Neural crest cell (in vitro differentiated cells): ENCODE measurements at places on chromosomes 4 and X. TPM values are rescaled to one million over a fixed set of nuclear protein-coding genes. Genes with fewer than 3 reads are reported as not detected.

- no peak for DNase-seq
Observed at GRCh38 chr4:2449051-2449450, 19.9 kb upstream of the RNF4 start.

Gene TEX13D
- total RNA-seq: 1.9 and 2.1 TPM in 2 replicates

Gene OTC
- 0.14 TPM in 1 of 2 replicates, not detected in the other for total RNA-seq

DNA sequence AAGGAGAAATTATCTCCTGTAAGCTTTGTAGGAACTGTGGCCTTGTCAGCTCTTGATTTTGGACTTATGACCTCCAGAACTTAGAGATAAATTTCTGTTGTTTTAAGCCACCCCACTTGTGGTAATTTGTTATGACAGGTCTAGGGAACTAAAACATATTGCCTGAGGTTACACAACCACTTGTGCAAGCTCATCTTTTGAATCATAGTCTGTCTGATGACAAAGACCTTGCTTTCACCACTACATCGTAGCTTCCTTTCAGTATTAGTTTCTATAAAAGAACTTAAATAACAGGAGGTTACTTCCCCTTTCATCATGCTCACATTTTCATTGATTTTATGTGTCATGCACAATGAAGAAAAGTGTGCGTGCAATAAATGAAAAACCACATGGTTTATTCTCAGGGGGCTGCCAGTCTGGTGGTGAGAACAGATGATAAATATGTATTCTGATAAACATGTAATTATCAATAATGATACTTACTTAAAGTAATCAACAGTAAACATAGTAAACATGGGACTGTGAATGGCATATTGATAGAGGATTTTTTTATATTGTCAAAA, 690.0 kb upstream of the HS3ST1 start:
- DNase-seq: no peak

DNA sequence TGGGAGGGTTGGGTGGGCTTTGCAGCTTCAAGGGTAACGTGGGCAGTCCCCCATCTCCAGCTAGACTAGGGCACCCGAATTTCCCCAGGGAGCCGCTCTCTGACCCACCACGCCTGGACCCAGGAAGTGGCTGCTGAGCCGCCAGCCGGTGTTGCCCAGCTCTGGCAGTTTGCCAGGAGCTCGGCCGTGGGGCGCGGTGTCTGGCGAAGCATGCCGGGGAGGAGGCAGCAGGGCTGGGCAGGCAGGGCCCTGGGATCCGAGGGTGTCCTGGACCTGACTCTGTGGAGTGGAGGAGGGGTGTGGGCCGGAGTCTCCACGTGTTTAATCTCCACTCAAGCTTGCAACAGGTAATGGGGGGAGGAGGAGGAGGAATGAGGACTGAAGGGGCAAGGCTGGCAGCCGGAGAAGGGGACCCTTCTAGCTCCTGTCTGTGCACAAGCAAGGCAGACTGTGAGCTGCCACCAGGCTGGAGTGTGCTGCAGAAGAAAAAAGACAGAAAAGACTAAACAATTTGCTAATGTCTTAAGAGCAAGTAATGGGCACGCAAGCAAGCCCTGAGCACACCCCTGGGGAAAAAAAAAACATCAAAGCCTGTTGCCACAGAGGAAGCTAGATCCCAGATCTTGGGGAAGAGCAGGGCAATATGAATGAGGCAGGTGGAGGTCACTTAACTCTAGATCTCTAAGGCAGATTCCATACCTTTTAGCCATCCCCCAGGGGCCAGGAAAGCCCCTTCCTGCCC, 2.4 kb downstream of the LONRF3 start:
- DNase-seq: no peak

Gene XAGE1B
- total RNA-seq: not detected in 2 replicates

DNA sequence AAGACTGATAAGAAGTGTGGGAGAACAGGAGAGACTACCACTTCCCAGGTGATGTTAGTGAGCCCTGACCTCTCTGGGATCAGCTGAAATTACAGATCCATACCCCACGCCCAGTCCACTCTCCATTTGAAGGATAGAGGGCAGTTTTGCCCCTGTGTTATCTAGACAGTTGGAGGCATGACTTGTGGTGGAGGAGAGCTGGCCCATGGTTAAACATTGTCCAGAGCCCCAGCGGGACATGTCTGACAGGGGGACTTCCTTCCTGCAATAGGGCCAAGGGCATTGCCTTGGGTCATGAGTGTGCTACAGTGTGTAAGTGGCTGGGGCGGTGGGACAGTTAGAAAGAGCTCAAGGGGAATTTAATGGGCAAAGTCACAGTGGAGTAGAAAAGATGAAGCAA, 181.1 kb downstream of the MID1IP1 start:
- DNase-seq: no peak

Gene PCSK1N
- 9.3 and 12.7 TPM in 2 replicates for total RNA-seq

Gene C1QTNF7
- total RNA-seq: not detected in 2 replicates

DNA sequence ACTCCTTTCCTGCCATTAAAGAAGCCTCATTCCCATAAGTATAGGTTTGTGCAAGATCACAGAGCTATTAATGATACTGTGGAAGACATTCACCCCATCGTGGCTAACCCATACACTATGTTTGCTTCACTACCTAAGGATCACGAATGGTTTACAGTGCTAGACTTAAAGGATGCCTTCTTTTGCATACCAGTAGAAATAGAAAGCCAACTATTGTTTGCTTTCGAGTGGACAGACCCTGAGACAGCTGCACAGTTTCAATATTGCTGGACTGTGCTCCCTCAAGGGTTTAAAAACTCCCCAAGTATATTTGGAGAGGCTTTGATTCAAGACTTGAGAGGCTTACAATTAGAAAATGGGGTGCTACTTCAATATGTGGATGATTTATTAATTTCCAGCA, 16.0 kb upstream of the PAPSS1 start:
- DNase-seq: no peak

GRCh38 chrX:3713225-3713936, at the start of gene PRKX:
Gene PRKX, minus strand, starts transcription at chrX:3713649. Its CDS starts 396 bp downstream, at chrX:3713253.
- peak; percentile 57 for DNase-seq

Gene AFM
- total RNA-seq: not detected in 2 replicates

Gene XG
- not detected in 2 replicates for total RNA-seq

GRCh38 chr4:111770514-111770913, 374.7 kb upstream of the FAM241A start:
- no peak for DNase-seq

Gene IGSF1
- 3.8 and 3.9 TPM in 2 replicates for total RNA-seq

DNA sequence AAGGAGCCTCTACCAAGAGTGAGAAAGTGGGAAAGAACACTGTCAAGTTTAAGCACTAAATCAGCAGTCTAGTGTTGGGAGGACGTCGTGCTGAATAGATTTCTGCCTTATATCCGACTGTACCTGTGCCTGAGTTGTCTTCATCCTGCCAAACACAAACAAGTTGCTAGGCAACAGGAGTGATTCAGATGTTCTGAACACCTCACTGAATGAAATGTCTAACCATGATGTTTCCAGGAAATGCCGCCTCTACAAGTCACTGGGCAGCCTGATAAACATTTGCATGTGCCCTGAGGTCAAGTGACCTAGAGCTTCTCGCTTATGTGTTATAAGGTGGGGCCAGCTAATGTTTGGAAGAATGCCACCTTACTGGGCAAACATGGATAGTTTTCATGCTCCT, 37.9 kb downstream of the SGMS2 start:
- DNase-seq: no peak

Gene GLRA2
- total RNA-seq: 0.73 and 1.3 TPM in 2 replicates

DNA sequence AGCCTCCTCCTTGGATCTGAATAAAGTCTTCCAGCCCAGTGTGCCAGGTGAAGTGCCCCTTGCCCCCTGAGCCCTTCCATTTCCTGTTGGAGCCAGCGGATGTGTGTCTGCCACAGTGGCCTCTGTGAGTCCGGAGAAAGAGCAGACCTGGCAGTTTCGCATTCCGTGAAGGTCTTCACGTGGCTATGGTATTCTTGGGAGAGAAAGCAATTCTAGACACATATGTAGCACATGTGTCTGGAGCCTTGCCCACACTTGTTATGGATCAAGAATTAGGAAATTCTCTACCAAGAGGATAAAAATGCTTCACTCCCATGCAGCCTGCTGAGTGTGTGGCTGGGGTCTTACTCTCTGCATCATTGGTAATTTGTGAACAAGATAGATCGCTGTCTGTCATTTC, 130.9 kb downstream of the REPS2 start:
- DNase-seq: no peak

Gene PWWP3B
- 1.0 and 1.1 TPM in 2 replicates for total RNA-seq

Gene AP1S2
- 136 and 141 TPM in 2 replicates for total RNA-seq

Gene RAB41
- not detected in 2 replicates for total RNA-seq

Gene VEGFC
- total RNA-seq: 2.5 and 3.1 TPM in 2 replicates

DNA sequence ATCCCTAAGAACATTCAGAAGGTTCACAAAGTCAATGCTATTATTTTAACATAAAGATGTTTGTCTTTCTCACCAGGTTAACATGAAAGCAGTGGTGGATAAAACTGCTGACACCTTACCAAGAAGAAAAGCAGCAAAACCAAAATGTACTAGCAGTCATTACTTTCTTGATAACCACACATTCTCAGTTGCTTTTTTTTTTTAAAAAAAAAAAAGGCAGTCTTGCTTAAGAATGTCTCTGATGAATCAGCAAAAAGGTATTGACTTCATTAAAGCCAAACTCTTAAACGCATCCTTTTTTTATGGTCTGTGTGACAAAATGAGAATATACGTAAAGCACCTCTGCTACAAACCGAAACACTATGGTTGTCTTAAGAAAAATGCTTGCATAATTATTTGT, 31.9 kb downstream of the CDKL2 start:
- DNase-seq: no peak

- no peak for DNase-seq
Observed at GRCh38 chrX:145506214-145506613, 258.9 kb downstream of the SPANXN1 start.

Gene RTL5
- total RNA-seq: 21.7 and 23.0 TPM in 2 replicates

Gene TBX22
- 0.26 TPM in 1 of 2 replicates, not detected in the other for total RNA-seq

Gene APOOL
- 15.0 and 16.6 TPM in 2 replicates for total RNA-seq

DNA sequence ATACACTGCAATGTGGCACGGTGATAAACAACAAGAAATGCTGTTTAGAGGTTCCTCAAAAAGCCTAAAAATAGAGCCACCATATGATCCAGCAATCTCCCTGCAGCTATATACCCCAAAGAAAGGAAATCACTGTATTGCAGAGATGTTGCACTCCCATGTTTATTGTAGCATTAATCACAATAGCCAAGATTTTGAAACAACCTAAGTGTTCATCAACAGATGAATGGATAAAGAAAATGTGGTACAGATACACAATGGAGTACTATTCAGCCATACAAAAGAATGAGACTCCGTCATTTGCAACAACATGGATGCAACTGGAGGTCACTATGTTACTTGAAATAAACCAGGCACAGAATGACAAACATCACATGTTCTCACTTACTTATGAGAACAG, 365.8 kb upstream of the DIPK2B start:
- no peak for DNase-seq

- DNase-seq: no peak
Observed at GRCh38 chr4:66562276-66562806, 892.1 kb upstream of the EPHA5 start.

GRCh38 chrX:46375831-46376230, 169.4 kb downstream of the ZNF674 start:
- DNase-seq: no peak

DNA sequence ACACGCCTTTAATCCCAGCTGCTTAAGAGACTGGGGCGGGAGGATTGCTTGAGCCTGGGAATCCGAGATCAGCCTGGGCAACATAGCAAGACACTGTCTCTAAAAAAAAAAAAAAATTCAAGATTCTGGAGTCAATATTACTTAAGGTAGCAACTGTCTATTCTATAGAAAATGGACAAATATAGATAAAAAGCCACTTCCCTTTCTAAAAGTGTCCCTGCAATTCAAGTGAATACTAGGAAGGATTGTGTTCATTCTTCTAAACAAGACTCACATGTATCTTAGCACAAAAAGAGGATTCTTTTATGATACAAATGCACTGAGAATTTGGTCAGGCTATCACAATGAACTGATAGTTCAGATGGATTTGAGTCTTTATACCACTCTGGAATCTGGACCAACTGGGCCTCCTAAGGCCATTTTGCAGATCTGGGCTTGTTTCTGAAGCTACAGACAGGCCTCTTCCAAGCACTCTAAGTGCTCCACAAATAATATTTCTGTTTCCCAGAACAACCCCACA, 7.0 kb downstream of the PKD2 start:
- DNase-seq: no peak

GRCh38 chr4:46249516-46249915, 125.7 kb upstream of the GABRG1 start:
- no peak for DNase-seq

DNA sequence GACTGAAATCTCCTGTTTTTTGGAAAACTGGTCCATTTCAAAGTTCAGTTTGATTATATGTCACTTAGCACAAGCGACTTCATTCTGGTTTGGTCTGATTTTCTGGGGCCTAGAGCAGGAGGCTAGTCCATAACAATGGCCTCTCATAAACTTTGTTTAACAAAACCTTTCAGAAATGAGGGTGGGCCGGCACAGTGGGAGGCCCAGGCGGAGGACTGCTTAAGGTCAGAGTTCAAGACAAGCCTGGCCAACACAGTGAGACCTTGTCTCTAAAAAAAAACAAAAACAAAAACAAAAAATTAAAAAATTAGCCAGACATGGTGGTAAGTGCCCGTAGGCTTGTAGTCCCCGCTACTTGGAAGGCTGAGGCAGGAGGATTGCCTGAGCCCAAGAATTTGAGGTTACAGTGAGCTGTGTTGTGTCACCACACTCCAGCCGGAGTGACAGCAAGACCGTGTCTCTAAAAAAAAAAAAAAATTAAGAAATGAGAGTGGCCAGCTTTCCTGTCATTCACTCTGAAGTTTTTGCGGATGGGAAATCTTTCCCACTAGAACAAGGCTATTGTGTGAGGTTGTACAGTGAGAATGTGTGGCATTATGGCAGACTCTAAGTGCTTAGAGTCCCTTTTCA, 1.2 kb upstream of the PLAC8 start:
- DNase-seq: no peak

DNA sequence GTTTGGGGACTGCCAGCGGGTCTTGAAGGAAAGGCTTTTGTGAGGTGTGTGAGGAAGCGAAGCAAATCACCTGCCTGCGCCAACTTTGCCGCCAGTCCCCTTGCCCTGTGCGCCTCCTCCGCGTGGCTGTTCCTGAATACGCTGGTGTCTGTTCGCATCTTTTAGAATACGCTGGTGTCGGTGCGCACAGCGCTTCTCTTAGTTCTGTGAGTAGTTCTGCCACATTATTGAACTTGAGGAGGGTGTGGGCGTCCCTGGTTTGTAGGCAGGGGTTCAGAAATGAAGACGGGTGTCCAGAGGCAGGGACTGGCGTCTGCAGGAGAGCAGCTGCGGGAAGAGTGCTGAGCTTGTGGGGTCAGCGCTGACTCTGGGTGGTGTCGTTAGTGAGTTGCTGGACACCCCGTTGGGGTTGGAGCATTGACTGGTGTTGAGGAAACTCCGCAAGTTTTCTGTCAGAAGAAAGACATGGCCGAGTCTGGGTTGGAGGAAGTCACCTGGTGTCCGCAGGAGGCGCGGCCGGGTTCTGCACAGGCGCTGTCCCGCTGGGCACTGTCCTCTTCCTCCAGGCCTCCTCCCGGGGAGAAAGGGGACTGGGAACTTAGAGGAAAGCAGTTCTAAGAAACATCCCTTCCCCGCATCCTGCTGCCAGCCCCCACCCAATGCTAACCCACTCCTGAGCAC, 930 bp downstream of the ZNF718 start:
- DNase-seq: no peak

- DNase-seq: peak; percentile 9
Observed at GRCh38 chr4:40750461-40751258, 905 bp downstream of the NSUN7 start.

GRCh38 chr4:153466949-153467896, 1.1 kb downstream of the TMEM131L start:
- no peak for DNase-seq
